Activated CD8-positive, alpha-beta memory T cell treated with anti-CD3 and anti-CD28 coated beads, Interleukin-2, amount 10 ng/mL, durations not matched to agents 7 days and 5 days (primary cell): ENCODE measurements at places on chromosomes 1 and 21. TPM values are rescaled to one million over a fixed set of nuclear protein-coding genes. Genes with fewer than 3 reads are reported as not detected.

DNA sequence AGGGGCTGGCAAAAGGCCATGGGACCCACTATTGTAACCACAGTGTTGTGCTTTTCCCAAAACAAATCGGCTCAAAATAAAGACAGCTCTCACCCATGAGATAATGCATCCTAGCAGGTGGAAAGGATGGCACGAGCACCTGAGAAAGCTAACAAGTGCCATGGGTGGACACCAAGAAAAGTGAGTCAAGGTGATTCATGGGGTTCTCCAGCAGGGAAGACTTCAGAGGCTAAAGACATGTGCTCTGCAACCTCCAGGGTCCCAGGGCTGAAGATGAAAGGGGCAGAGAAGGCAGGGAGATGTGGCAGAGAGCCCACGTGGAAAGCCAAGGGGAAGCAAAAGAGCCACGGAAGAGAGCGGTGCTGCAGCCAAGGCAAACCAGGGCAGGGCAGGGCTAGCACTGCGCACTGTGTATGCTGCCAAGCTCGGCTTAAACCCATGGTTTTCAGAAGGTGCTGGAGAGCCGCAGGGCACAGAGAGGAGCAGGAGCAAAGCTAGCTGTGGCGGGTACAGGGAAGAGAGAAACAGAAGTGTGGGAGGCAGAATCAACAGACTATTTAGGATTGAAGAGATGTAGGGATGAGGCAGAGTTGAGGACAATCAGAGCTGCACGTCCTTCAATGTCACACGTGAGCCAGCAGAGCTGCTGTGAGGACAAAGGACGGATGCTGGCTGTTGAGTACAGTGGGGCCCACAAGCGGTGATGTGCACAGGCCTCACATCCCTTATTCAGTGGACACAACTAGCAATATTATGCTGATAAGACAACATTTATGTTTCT lies 41.8 kb upstream of the C1orf198 start:
- H3K27ac ChIP-seq, result no peak overlapping the region
- H3K4me1 ChIP-seq, result no peaks in the 10 kb centered on the region
- no peak for DNase-seq
- no peak overlapping the region for H3K4me3 ChIP-seq

DNA sequence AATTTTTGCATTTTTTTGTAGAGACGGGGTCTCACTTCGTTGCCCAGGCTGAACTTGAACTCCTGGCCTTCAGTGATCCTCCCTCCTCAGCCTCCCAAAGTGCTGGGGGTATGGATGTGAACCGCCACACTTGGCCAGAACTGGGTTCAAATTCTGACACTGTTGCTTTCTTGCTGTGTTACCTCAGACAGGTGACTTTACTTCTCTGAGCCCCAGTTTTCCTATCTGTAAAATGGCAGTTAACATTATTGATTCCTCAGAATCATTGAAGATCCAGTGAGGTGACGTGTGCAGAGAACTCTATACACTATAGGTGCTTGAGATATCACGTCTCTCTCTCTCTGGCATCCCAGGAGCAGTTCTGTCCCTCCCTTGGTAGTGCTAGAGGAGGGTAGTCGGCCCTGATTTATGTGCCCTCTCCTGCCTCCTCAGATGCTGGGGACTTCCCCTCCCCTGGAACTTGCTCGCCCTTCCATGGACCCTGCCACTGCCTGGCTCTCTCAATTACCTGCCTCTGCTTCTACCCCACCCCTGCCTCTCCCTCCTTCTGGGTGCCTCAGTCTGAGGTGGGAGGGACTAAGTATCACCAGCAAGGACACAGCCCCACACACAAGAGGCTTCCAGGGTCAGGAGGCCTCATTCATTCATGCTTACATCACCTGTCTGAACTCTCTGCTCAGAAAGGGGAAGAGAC lies 2.8 kb upstream of the HPCA start:
- no peaks in the 10 kb centered on the region for H3K4me1 ChIP-seq
- no peak overlapping the region for H3K27ac ChIP-seq
- H3K36me3 ChIP-seq, result no peaks in the 10 kb centered on the region
- no peak overlapping the region for H3K4me3 ChIP-seq
- DNase-seq, result no peak

DNA sequence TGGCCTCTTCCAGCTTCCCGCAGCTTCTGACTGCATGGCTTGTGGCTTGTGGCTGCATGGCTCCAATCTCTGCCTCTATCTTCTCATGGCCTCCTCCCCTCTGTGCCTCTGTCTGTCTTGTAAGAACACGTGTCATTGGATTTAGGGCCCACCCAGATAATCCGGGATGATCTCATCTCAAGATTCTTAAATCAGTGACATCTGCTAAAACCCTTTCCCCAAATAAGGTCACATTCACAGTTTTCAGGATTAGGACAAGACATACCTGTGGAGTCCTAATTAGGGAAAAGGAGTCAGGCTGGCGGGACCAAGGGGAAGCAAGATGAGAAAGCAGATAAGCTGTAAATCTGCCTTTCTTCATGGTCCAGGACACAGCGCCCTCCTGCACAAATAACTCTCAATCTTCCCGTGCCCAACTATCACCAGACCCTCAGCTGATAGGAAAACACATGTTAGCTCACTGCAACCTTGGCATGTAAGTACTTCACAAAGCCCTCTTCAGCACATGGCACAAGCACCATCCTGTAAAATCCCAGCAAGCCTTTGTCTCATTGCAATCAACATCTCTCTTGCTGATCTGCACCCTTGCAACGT lies 82.2 kb downstream of the SPSB1 start:
- no peak for DNase-seq
- H3K36me3 ChIP-seq, result no peaks in the 10 kb centered on the region
- no peaks in the 10 kb centered on the region for H3K27me3 ChIP-seq
- H3K27ac ChIP-seq, result no peak overlapping the region

DNA sequence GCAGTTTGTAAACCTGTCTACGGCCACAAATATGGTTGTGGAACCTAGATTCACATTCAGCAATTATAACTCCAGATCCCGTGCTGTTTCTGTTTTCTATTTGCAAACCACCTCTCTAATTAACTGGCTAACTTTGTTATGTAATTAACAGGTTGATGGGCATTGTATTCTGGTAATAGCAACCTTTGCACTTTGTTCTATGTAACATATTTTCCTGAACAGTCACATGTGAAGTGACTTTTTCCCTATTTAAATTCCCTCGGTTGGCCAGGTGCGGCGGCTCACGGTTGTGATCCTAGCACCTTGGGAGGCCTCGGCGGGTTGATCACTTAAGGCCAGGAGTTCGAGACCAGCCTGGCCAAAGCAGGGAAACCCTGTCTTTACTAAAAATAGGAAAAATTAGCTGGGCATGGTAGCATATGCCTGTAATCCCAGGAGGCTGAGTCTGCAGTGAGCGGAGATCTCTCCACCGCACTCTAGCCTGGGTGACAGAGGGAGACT lies 1.4 kb downstream of the ACADM start:
- peaks cover 9% of the 10 kb centered on the region for H3K36me3 ChIP-seq
- H3K4me1 ChIP-seq, result peaks cover 30% of the 10 kb centered on the region
- peak overlapping the region; percentile 99 for H3K4me3 ChIP-seq
- H3K27me3 ChIP-seq, result no peaks in the 10 kb centered on the region
- H3K27ac ChIP-seq, result peak overlapping the region; percentile 95
- DNase-seq, result no peak

DNA sequence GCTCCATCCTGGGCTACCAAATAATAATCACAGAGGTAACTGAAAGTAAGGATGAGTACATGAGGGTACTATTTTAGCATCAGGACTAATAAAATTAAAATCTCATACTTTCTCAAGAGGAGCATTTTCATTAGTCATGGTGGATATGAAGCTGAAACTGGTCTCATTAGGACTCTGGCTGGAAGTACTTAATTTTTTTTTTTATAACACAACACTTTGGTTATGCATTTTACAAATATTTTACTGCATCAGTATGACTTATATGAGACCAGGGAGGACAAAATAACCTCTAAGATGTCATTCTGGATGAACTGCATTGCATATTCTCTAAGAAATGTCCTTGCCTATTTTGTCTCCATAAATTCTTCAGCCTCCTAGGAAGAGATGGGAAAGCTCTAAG lies 290.9 kb downstream of the HLX start:
- H3K36me3 ChIP-seq, result no peaks in the 10 kb centered on the region
- H3K4me3 ChIP-seq, result no peak overlapping the region
- H3K27me3 ChIP-seq, result no peaks in the 10 kb centered on the region
- H3K27ac ChIP-seq, result no peak overlapping the region

Gene PADI3
- total RNA-seq, result not detected

Gene FCAMR
- total RNA-seq, result not detected

Gene FMN2
- total RNA-seq, result not detected
